ENCODE measurements at places on chromosomes 6 and 20.

DNA sequence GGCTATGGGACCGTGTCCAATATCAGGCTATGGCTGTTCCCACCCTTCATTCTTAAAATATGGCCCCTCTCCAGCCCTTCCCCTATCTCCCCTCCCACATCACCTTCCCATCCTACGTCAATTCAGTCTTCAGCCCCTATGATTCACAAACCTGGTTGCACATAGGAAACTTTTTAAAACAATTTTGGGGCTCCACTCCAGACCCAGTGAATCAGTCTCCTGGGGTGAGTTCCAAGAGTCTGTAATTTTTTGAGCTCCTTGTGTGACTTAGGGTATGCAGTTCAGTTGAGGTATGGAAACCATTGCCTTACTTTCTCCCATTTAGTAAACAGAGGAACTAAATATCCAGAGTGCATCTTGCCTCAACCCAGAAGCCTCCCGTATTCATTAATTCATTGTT lies 5.5 kb downstream of the HNF4A start:
- no peak for DNase-seq

DNA sequence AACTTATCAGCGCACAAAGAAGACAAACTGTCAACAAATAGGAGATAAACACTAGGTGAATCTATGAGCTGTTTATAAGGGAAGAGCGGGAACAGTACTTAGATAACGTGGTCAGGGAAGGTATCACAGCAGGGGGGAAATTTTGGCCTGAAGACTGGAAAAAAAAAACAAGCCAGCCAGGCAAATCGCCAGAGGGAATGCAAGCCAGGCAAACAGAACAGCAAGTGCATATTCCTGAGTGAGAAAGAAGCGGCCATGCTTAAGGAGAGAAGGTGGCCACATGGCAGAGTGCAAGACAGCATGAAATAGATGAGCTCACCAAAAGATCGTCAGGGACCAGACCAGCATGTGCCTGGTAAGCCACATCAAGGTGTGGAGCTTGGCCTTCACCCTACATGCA lies 466.5 kb upstream of the ARID1B start:
- DNase-seq = no peak

DNA sequence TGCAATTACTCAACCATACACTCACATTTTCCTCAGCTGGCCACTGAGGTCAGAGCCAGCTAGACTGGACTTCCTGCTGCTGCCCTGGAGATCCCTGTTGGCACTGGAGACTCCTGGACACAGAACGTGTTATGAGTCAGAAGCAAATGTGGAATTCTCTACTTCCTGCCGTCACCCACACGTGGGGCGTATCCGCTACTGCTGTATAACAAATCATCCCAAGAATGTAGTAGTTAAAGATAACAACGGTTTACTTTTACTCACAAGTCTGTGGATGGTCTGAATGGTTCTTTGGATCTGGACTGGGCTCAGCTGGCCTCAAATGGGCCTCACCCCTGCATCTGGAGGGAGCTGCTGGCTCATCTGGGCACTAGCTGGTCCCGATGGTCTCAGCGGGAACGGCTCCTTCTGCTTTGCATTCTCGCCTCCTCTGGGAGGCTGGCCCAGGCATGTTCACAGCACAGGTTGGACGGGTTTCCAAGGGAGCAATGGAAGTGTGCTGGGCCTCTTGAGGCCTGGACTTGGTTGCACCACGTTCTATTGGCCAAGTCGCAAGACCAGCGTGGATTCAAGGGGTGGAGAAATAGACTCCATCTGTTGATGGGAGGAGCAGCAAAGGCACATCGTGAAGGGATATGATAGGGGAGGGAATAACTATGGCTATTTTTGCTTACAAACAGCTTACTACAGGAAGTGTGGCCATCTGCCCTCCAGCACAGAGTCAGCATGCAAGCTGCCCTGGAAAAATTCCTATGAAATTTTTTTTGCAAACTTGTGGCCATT lies 118.5 kb downstream of the SNX5 start:
- DNase-seq = no peak

- no peak for DNase-seq
These were observed 202.4 kb downstream of the MOXD1 start for GRCh38 chr6:132198896-132199295.

DNA sequence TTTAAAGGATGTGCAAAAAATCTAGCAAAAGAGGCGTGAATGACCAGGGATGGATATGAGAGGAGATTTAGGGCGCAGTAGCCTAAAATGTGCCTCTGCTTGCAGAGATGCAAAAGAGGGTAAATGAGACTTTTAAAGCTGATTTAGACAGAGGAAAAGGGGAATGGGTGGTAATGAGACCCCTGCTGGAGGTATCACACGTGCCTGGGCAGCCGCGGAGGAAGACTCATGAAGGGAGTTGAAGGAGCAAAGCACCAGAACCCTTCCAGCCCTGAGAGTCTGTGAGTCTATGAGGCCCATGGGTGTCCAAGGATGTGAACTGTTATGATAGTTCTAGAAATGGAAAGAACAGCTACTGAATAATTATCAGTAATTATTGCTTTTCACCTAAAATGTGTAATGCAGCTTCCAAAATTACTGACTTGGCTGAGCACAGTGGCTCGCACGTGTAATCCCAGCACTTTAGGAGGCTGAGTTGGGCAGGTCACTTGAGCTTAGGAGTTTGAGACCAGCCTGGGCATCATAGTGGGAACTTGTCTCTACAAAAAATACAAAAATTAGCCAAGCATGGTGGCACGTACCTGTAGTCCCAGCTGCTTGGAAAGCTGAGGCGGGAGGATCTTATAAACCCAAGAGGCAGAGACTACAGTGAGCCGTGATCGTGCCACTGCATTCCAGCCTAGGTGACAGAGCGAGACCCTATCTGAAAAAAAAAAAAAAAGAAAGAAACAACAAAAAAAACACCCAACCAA lies 38.2 kb upstream of the TIAM2 start:
- no peak for DNase-seq

DNA sequence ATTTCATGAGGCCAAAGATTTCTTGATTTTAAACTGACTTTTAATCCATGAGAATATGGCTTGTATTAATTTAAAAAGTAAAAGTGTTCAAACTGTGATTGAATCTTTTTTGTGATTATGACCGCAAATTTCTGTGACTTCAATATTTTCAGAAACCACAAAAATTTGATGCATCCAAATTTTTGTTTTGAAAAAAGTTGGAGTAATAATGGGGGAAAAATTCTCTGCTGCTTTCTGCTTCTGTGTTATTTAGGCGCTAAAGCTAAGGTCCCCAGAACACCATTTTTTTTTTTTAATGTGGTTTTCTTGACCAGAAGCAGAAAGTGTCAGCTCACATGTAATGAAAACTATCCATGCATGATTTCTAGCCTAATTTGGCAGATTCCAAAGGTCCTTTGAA lies 65.3 kb downstream of the GRIK2 start:
- DNase-seq = no peak

DNA sequence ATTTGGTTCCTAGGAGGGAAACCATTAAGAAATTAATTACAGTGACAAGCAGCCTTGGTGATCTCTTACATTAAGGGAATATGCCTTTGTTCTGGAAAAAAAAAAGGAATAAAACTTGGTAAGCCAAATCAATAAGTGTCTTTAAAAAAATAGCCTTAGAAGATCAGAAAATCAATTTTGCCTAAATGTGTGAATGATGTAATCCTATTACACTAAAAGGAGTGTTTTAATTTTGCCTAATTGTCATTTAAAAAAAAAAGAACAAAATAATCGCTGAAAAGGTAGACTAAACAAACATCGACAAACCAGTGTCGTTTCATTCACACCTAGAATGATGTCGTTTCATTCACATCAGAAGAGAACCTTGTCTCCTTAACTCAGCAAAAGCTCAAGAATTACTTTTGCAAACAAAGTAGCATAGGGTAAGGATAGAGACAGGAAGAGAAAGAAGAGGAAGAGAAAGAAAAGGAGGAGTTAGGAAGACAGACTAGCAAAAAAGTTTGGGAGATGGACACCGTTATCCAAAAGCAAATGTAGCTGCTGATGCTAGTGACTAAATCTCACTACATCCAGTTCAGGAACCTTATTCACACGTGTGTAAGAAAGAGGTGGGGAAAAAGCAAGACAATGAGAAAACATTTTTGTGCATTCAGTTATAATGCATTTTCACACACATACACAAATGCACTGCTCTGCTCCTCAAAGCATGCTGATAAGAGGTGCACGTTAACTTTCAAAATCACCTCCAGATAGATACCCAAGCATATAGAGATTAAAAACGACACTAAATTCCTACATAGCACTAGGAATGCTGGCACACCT lies 60.6 kb downstream of the HIVEP2 start:
- DNase-seq = no peak

- no peak for DNase-seq
These were observed 195.0 kb downstream of the GMPR start for GRCh38 chr6:16433338-16433890.

- no peak for DNase-seq
These were observed 28.3 kb downstream of the PPP1R16B start for GRCh38 chr20:38833857-38834164.

- DNase-seq = no peak
These were observed 277.0 kb downstream of the CDKAL1 start for GRCh38 chr6:20811109-20811761.

DNA sequence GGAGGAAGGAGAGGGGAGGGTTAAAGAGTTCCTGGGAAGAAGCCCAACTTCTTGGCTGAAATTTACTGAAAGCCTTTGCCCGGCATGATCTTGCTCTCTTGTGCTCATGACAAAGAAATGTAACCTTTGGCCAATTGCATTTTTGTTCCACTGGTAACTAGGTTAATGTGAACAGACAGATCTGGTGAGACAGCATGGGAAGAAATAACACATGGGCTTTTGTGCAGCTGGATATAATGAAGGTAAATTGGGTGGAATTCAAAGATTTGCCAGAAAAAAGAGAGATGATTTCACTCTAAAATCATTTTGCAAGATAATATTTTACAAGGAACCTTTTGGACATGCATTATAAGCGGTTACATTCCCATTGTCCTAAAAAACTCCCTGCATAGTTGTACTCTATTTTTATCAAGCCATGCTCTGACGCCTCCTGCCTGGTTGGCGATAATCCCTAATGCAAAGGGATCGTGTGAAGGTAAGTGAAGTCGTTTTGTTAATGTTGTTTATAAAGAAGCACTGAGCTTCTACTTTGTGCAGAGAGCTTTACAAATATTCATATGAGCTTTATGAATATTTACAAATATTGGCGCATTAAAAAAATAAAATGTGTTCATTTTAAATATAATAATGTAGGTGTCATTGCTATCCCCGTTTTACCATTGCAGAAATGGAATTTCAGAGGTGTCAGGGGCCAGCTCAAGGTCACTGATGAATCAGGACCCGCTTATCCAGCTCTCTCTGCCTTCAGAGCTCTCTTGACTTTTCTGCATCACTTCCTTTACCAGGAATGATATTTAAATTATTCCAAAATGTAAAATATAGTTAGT lies 161.3 kb upstream of the AGPAT4 start:
- no peak for DNase-seq

DNA sequence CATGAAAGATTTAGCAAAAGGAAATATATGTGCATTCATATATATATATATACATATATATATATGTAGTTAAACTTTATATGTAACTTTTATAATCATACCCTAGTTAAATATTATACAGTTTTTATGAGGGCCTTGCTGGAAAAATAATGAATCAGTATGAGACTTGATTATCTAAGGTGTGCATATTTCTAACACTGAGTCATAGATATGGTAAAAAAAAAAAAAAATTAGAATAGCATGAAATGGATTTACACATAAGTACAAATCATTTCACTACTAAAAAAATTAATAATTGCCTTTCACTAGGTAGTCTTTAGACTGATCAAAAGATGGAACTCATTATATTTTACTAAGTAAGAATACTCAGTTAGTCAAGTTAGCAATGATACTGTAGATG lies 51.3 kb upstream of the DST start:
- DNase-seq = no peak

DNA sequence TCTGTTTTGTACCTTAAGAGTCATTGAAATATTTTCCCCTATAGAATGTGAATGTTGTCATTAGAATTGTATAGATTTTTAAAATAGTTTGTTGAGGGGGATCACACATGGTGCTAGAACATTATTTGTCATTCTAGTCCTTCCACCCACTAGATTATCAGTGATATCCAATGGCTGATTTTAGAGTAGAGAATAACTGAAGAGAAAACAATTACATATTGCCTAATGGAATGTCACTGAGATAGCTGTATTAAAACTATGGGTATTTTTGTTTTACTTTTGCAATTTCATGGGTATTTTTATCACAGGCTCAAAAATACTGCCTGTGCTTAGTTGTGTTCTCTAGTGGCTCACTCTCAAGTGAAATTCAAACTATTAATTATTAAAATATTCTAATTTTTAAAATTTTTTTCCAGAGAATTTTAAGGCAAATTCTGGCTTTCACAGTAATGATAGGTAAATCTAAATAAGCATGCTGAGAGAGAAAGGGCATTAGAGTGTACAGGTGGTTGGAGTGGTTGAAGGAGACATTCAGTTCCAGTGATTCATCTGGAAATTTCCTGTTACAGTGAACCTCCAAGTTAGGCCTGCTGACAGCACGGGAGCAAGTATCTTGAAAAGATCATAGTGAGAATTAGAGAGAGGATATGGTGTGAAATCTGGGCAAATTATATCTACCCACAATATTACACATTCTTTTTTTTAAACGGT lies 399.6 kb downstream of the NKAIN2 start:
- DNase-seq = no peak

DNA sequence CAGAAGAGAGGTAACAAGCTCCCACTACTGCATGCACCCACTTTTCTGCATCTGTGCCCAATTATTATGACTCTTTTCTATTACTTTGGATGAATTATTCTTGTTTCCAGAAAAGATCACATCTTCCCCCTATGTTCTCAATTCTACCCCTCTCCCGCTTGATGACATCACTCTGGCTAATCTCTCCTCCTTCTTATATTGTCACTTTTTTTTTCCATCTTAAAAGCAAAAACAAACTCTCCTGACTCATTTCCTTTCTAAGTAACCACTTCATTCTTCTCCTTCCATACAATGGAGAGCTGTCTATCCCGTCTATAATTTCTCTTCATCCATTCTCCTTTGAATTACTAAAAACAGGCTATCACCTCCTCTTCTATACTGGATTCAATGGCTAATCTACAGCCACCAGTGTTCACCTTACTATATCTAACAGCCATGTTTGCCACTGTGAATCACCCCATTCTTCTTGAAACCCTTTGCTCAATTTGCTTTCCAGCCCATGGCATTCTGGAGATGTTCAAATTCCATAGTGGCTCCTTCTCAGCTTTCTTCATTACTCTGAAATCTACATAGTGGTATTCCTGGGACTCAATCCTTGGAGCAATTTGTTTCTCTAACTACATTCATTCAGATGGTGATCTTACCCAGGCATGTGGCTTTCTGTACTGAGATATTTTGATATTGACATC lies 378.4 kb downstream of the ARHGAP18 start:
- DNase-seq = no peak

GRCh38 chr6:136502786-136503185 lies 47.4 kb downstream of the MAP7 start:
- DNase-seq = no peak

DNA sequence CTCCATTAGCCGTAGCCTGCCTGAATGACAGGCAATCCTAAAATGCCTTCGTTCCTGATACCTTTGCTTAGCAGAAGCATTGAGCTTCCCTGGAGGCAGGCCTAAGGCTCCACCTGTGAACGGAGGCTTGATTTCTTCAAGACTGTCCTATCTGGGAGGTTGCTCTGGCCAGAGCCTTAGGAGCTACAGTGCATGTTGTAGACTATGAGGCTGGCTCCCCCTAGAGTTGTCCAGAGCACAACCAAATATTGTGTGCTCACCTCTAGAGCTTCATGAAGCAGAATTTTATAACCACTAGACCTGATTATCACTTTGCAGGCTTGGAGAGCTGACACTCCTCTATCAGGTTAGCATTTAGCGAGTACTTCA lies 217.8 kb downstream of the MAFB start:
- no peak for DNase-seq
